ACHN (cell line): ENCODE measurements at places on chromosomes 3 and 15.
A peak's percentile ranks its signal among the peaks of the same experiment; 100 is the strongest.

GRCh38 chr15:34027606-34028005 lies 11.4 kb downstream of the AVEN start:
- no peak for DNase-seq

- peak; percentile 3 for DNase-seq
These were observed 336.0 kb upstream of the KCNH8 start for GRCh38 chr3:18812316-18812715.

GRCh38 chr3:114155370-114155821 lies 23.5 kb downstream of the DRD3 start:
- DNase-seq: peak; percentile 36

DNA sequence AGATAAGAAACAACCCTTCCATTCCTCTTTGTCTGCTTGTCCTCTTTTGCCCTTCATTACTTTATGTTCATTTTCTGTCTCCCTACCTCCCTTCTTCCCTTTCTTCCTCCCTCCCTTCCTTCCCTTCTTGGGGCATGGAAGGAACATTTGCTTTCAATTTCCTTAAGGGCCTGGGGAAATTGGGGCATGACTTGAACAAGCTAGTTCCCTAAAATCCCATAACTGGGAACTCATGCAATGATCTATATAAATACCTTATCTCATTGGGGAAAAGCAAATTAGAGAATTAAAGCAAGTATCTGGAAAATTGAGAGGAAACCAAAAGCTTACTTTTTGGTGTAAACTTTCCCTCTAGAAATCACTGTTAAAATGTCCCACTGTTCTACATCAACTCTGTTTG lies 35.7 kb downstream of the BOC start:
- DNase-seq: no peak

- no peak for DNase-seq
These were observed 40.4 kb upstream of the PXYLP1 start for GRCh38 chr3:141191097-141191749.

- no peak for DNase-seq
These were observed 538.1 kb downstream of the MAGI1 start for GRCh38 chr3:65500398-65501306.

GRCh38 chr3:81938681-81939080 lies 177.2 kb upstream of the GBE1 start:
- no peak for DNase-seq

- no peak for DNase-seq
These were observed 17.8 kb downstream of the LRIG1 start for GRCh38 chr3:66483006-66483405.

DNA sequence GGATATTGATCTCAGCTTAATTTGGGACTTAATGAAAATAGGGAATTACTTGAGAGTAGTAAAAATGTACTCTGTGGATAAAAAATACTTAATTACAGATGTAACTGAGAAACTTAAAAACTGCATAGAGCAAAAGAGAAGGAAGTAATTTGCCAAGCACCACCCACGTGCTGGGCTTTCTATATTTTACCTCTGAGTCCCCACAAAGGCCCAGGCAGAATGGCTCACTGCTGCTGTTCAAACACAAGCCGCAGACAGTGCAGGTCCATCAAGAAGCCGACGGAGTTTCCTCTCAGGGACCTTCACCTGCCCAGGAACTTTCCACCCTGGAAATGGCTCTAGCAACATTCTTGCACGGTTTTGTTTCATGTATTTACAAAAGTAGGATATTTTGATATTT lies 77.2 kb upstream of the TRPM1 start:
- DNase-seq: no peak

DNA sequence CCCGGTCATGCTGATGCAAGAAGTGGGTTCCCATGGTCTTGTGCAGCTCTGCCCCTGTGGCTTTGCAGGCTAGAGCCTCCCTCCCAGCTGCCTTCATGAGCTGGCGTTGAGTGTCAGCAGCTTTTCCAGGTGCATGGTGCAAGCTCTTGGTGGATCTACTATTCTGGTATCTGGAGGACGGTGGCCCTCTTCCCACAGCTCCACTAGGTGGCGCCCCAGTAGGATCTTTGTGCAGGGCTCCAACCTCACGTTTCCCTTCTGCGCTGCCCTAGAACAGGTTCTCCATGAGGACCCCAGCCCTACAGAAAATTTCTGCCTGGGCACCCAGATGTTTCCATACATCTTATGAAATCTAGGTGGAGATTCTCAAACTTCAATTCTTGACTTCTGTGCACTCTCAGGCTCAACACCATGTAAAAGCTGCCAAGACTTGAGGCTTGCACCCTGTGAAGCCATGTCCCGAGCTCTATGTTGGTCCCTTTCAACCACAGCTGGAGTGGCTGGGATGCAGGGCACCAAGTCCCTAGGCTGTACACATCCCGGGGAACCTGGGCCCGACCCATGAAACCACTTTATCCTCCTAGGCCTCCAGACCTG lies 238.4 kb upstream of the MDFIC2 start:
- DNase-seq: peak; percentile 44

DNA sequence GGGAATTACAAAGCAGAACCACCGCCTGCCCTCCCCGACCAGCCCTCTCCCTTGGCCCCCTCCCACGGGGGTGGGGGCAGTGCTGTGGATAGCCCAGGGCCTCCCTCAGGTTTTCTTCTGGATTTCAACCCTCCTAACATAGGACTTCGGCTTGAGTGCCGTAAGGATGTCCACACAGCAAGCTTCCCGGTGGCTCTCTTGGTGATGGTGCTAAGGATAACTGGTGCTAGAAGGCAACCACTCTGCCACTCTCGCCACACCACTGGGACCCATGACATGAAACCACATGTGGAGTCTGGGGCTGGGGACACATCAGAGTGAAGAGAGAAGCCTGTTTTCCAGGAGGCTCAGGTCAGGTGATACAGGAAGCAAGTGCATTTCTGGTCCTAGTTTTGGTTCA lies 35.4 kb downstream of the SCN5A start:
- DNase-seq: no peak

DNA sequence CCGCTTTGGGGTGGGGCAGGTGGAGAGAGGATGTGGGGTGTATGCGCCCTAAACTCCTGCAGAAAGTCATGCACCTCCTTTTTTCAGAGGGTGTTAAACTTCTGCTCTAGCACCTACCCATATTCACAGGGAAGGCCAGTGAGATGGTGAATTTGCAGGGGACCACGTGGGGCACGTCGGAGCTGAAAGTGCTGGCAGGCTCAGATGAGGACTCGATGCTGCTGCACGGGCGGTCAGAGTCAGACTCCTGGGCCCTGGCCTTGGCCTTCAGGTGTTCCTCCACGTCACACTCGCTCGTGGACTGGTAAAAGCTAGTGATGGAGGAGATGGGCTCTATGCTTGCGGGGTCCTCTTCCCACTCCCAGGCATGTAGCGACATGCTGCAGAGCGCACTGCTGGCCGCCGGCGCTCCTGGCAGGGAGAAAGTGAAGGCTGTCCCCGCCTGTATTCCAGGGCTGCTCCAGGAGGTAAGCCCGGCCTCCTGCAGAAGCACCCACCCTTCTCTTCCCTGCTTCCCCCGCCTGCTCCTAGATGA lies 883 bp downstream of the CFAP92 start:
- DNase-seq: no peak

GRCh38 chr3:161389445-161390035 lies 18.2 kb upstream of the SPTSSB start:
- no peak for DNase-seq

DNA sequence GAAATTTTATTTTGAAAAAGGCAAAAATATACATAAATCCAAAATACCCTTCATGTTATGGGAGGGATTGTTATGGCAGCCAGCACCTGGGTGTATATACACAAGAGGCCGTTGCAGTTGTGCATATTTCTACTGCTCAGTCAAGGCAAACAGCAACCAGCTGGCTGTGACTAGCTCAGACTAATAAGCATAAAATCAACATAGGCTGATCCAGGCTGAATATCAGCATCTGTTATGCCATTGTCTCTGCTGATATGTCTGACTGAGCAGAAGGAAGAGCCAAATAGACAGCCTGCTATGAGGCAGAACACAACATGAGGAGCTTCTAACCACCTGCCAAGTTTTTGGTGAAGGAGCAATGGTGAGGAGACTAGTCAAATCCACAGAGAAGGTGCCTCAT lies 457.5 kb upstream of the ALCAM start:
- DNase-seq: no peak

- no peak for DNase-seq
These were observed 69.5 kb downstream of the CCDC54 start for GRCh38 chr3:107446706-107447105.

DNA sequence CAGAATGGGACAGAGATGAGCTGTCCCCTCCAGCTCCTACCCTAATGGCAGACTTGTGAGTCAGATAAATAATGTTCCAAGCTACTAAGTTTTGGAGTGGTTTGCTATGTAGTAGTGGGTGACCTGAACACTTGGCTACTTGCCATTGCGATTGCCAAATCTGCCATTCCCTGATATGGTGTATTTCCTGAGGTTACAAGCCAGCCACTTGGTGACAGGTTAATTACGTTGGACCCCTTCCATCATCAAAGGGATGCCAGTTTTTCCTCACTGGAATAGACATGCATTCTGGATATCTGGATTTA lies 33.6 kb downstream of the MORF4L1 start:
- peak; percentile 94 for DNase-seq
